ENCODE measurements at places on chromosomes 5 and 9.

DNA sequence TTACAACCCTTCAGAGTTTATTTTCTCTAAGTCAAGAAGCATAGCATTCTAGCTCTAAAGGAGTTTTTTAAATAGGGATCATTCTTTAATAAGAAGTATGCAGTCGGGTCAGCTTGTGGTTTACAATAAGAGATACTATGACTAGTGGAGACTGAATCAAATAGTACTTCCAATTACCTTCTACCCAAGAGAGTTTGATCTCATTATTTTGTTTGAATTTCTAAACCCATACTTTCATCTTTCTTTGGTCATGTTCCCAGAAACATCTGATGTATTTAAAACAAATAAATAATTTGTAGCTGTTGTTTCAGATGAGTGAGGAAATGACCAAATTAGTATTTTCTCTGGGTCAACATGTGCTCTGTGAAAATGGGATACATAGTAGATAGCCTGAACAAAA, 160.2 kb upstream of the CDH6 start:
- no peak for DNase-seq

DNA sequence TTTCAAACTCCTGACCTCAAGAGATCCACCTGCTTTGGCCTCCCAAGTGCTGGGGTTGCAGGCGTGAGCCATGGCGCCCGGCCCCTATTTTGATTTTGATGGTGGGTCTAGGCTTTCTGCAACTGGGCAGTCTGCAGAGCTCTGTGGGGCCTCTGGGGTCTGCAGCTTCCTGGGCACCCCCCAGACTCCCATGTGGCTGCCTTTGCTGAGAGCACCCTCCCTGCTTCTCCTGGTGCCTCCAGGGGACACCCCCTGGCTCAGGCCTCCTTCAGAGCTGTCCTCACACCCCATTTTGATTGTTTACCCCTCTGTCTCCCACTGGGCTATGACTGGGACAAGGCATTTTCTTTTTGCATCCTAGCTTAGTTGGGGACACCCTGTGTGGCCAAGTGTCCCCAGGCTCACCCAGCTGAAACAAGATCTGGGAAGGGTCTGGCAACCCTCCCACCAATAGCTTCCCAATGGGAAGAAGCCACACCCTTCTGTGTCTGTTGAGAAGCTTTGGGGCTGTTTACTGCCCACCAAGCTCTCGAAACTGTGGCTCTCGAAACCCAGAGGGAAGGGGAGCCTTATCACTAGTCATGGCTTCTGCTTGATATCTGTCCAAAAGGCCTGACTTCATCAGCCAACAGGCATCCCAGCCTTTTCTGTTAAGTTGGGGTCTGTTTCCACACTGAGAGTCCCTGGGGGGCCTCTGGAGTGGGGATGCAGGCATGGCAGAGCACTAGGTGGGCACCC, 204.4 kb upstream of the IER5L start:
- DNase-seq, result no peak

DNA sequence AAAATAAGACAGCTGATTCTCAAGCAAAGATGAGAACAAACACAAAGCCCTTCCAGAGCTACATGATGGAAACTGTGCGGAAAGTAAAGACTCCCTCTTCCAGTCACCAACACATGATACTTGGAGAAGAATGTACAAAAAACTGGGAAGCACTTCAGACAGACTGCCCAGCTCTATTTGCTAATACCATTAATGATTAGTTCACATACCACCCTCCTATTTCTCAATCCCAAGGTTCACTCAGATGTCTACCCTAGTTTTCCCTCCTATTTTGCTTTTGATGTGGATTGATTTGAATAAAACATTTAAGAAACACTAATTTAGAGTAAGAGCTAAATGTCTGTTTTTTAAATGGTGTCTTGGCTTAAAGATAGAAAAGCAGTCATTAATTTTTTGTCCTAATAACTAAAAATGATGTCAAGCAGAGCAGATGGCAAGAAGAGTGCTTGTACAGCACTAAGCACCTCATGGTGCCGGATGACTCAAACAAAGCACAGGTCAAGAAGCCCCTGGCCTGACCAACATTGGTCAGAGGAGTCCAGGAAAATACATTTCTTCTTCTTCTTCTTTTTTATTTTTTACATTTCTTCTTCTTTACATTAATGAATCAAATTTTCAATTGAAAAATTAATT, 639.4 kb downstream of the PDE4D start:
- no peak for DNase-seq

GRCh38 chr5:126354012-126354857, 69.0 kb upstream of the GRAMD2B start:
- no peak for DNase-seq

DNA sequence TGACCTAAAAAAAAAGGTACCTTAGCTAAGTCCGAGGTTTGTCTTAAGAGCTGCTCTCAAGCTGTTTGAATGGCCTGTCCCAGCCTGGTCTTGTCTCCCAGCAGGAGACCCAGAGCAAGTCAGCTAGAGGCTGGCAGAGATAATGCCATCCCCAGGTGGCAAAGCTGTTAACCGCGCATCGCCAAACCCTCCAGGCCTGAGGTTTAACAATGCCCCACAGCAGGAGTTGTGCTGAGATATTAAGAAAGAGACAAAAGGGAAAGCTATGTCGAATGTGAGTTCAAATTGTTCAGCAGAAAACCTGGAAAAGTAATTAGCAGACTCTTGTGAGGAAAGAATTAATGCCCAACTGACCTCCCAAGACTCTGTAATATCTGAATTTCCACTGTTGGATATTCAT, 187.1 kb downstream of the FSTL4 start:
- no peak for DNase-seq

GRCh38 chr9:8349376-8349775, 549.8 kb upstream of the DMAC1 start:
- peak; percentile 51 for DNase-seq

GRCh38 chr9:132878695-132879456, at the start of gene SPACA9:
Gene SPACA9 (plus strand): TSS chr9:132878898. CDS start chr9:132883948, 5,050 bp downstream.
- peak; percentile 62 for DNase-seq

GRCh38 chr5:72214168-72214567, 105.9 kb downstream of the MRPS27 start:
- no peak for DNase-seq

- peak; percentile 47 for DNase-seq
These were observed 2.8 kb downstream of the PDLIM7 start for GRCh38 chr5:177494346-177495195.

DNA sequence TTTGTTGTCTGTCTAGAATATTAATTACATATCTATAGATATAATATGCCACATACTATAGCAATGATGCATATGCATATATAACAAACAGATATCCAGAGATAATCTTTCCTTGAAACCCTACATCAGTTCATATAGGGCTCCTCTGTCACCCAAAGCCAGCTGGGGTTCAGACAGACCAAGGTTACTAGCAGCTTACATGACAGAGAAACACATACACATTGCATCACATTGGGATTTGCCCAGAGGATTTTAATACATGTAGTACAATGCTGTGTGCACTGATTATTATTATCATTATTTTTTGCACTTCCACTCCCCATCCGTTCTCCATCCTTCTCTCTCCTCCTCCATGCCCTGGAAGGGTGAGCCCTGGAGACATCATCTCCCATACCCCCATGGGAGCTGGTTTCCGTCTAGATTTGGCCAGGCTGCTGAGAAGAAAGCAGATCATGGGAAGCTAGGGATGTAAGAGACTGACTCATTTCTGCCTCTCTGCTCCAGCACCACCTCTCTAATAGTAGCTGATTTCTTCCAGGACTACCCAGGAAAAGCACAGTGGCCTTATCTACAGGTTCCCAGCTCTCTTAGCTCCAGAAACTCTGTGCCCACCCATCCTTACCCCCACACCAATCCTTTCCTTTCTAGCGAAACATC, 23.3 kb downstream of the FST start:
- DNase-seq, result no peak

- DNase-seq, result no peak
These were observed 41.5 kb upstream of the GDNF start for GRCh38 chr5:37881359-37881758.

- DNase-seq, result no peak
These were observed 81.0 kb downstream of the ARHGEF28 start for GRCh38 chr5:73706963-73707362.

GRCh38 chr5:82918311-82919031, 158.7 kb downstream of the TMEM167A start:
- no peak for DNase-seq

- DNase-seq, result no peak
These were observed 2.5 kb upstream of the VCAN start for GRCh38 chr5:83469075-83469474.

DNA sequence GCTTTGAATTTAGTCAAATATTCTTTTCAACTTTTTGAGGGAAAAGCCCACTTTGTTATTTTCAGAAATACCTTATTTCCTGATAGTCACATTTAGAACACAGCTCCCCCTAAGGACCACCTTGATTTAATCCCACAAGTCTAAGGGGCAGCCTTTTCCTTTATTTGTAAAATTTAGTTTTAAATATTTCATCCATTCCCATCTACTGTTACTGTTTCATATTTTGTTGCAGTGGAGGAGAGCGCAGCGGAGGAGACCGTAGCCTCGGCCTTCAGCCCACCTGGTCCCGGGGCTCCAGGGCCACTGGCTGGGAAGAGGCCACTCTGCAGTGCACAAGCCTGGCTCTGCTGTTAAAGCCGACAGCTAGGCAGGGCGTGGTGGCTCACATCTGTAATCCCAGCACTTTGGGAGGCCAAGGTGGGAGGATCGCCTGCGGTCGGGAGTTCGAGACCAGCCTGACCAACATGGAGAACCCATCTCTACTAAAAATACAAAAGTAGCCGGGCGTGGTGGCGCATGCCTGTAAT, 19.6 kb downstream of the LPCAT1 start:
- DNase-seq, result no peak

- DNase-seq, result no peak
These were observed 554.8 kb downstream of the BNC2 start for GRCh38 chr9:16315720-16316119.

GRCh38 chr5:6496207-6496584, 47.5 kb downstream of the UBE2QL1 start:
- no peak for DNase-seq

- no peak for DNase-seq
These were observed 91.9 kb upstream of the PANK3 start for GRCh38 chr5:168670881-168671575.

GRCh38 chr5:173780235-173781234, 107.6 kb upstream of the CPEB4 start:
- no peak for DNase-seq

- no peak for DNase-seq
These were observed 73.6 kb downstream of the C9orf153 start for GRCh38 chr9:86185872-86186271.

DNA sequence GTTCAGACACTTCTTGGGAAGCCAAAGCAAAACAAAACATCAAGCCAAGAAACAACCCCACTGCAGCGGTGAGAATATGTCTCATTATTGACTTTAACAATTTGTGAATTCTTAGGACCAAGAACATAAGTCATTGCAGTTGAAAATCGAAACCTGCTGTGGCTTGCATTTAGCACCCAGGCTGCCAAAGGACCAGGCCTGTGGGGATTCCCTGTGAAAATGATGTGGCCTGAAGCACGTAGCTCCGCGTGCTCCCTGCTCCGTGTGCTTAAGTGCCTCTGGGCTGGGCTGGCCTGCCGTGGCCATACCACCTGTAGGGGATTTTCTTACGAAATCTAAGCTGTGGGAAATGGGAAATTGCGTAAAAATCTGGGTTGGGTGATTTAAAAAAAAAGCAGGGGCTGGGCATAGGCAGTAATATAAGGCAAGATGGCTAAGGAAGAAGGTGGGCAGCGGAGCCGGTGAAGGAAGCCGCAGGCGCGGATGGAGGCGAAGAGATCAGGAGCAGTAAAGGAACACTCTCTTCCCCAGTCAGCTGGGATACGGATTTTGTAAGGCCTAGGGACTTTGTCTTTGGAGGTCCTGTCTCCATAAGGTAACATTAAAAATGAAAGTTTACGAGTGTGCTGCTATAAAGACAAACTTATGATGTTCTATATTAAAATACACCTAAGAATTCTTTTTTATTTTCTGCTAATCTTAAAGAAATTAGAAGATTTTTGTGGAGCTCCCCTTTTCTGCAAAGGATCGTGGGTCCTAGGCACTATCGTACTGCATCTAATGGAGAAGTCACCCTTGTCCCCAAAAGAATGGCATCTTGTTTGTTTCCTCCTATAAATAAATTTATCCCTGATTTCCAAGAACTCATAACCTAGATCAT, 189.6 kb upstream of the SEMA6A start:
- DNase-seq, result no peak

DNA sequence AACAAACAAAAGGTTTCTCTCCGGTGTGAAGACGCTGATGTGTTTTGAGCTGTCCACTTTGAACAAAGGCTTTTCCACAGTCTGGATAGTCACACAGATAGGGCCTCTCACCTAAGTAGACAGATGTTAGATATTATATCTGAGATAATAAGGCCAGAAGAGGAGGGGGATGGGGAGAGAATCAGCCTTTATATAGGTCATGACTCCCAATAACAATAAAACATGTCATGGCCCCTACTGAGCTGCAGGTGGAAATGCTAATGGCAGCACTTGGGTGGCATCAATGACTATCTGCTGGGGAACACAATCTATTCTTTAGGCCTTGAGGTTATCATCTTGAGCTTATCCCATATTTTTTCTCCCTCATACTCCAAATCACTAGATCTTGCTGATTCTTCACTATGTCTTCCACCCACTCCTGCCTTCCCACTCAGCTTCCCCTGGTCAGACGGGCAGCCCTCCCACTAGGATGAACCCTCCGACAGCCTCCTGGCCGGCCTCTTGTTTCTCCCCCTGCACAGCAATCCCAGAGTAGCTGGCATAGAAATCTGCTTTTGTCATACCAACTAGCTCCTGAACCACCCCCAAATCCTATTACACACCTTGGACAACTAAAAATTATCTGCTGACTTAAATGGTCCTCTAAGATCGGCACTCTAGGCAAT, 11.5 kb upstream of the SLC35D2 start:
- DNase-seq, result peak; percentile 2

GRCh38 chr5:162703914-162704313, 636.3 kb downstream of the GABRG2 start:
- DNase-seq, result no peak

DNA sequence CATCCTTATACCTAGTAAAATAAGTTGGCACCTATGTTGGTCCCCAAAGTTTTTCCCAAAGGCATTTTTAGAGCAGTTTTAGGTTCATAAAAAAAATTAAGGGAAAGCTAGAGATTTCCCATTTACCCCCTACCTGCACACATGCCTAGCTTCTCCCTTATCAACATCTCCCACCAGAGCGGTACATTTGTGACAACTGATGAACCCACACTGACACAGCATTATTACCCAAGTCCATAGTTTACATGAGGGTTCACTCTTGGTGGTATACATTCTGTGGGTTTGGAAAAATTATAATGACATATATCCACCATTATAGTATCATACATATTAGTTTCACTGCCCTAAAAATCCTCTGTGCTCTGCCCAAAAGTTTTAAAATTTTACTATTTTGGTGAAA, 12.0 kb downstream of the RAD1 start:
- no peak for DNase-seq

GRCh38 chr5:18403941-18404438, 769.7 kb downstream of the TAF11L14 start:
- DNase-seq, result no peak

DNA sequence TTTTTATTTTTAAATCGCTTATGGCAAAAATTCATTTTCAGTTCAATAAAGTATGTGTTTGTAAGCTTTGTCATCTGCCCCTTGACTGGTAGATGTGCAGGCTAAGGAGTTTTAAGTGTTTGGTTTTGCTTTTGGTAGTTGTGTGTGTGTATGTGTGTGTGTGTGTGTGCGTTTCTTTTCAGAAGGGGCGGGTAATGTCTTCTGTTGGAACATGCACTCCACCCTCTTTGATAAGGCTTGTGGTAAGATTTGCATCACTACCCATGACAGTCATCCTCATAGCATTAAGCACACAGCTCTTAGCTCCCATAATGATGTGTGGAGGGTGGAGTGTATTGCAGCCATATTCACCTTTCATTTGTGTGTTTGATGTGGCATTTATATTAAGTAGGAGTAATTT, 92.1 kb upstream of the FSD1L start:
- peak; percentile 40 for DNase-seq

GRCh38 chr9:68631811-68632210, 73.2 kb upstream of the PIP5K1B start:
- DNase-seq, result no peak

All from stomach (tissue), 19 donors.